ENCODE measurements at places on chromosomes 2 and 18.

- no peak for DNase-seq
These were observed 433 bp downstream of the SH3RF3 start for GRCh38 chr2:109129356-109129920.

DNA sequence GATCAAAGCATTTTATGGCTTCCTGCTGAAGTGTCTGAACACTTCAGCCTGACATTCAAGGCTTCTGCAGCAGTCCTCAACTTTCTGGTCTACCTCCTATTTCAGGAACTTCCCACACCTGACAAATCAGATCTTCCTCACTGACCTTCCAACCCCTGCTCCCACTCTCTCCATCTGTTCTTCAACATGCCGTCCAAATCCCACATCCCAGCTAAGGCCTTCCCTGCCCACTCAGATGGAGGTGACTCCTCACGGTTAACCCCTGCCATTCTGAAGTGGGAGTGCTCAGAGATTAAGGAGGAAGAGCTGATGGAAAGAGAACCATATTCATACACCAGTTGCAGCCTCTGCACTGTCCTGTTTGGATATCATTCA, 104.8 kb downstream of the POLR1A start:
- no peak for DNase-seq

DNA sequence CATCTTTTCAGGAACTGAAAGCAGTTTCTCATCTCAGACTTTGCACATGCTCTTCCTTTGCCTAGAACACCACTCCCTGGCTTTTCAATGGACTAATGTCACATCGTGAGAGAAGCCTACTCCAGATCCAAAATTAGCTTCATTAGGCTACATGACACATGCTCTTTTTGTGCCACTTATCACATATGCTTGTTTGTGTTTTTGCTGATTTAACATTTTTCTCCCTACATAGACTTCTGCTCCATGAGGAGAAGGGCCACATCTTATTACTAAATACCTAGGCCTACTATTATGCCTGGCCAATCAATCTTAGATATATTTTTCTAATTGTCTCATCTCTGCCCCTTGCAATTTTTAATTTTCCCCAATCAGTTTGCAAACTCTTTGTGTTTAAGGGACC, 186.4 kb upstream of the LHCGR start:
- DNase-seq: no peak

- DNase-seq: no peak
These were observed 23.4 kb downstream of the CDH2 start for GRCh38 chr18:28153485-28154065.

- no peak for DNase-seq
These were observed 27.5 kb downstream of the ARL4C start for GRCh38 chr2:234469251-234469845.

GRCh38 chr18:74281980-74282754, 9.6 kb downstream of the CYB5A start:
- DNase-seq: no peak

- DNase-seq: peak; percentile 69
These were observed 37.6 kb downstream of the C18orf63 start for GRCh38 chr18:74353169-74353775.

GRCh38 chr2:173511942-173512341, 157.3 kb downstream of the CDCA7 start:
- peak; percentile 23 for DNase-seq

DNA sequence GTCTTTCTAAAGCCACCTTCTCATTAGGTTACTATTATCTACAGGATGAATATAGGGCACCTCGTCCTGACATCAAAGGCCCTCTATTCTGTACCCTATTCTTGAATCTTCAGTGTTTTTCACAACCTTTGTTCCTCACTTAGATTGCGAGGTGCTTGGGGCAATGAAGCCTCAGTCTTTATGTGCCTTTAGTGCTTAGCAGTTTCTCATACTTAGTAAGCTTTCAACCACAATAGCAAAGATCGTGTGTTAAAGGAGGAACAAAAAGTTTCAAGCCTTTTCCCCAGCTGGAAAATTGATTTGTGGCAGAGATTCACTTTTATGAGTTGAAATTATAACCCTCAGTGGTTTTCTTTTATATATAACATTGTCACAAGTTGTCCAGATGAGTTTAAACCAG, 226.9 kb downstream of the MYO3B start:
- DNase-seq: no peak

GRCh38 chr2:173393186-173393585, 38.5 kb downstream of the CDCA7 start:
- no peak for DNase-seq

- peak; percentile 99 for DNase-seq
These were observed at the start of gene TXNL1 for GRCh38 chr18:56638232-56639103. TSS of gene TXNL1 (minus strand) at chr18:56638592. CDS start at chr18:56638440, 152 bp downstream.

GRCh38 chr18:43931439-43931838, 654.1 kb upstream of the SYT4 start:
- DNase-seq: no peak

DNA sequence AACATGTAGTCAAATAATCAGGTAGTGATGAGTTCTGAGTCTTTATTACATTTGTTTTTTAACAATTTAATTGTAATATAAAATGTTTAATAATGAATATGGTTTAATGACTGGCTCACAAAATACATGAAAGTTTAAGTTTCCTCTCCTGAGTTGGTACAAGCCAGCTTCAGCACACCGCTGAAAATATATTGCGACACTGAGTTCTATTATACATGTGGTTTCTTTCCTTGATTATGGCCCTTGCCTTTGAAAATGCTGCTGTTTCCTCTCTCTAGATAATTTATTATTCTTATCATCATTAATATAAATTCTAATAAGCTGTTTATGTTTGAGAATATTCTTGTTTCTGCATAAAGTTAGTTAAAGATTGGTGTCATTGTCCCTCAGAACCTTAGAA, 249.3 kb downstream of the PARD3B start:
- no peak for DNase-seq

DNA sequence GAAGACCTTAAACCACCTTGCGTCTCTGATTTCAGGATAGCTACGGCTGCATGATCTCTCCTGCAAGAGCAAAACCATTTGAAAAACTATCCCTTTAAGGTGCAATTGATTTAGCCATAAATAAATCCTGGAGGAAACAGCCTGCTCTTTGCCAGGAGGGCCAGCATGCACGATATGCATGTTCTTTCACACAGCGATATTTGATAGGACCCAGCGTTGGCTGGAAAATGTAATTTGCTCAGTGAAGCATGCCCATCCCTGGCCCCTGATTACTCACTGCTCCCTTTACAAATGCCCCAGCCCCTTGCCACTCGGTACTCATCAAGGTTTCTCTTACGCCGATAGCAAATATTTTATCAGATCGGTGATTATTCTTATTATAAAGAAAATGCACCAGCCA, 315.4 kb downstream of the CDH2 start:
- no peak for DNase-seq

DNA sequence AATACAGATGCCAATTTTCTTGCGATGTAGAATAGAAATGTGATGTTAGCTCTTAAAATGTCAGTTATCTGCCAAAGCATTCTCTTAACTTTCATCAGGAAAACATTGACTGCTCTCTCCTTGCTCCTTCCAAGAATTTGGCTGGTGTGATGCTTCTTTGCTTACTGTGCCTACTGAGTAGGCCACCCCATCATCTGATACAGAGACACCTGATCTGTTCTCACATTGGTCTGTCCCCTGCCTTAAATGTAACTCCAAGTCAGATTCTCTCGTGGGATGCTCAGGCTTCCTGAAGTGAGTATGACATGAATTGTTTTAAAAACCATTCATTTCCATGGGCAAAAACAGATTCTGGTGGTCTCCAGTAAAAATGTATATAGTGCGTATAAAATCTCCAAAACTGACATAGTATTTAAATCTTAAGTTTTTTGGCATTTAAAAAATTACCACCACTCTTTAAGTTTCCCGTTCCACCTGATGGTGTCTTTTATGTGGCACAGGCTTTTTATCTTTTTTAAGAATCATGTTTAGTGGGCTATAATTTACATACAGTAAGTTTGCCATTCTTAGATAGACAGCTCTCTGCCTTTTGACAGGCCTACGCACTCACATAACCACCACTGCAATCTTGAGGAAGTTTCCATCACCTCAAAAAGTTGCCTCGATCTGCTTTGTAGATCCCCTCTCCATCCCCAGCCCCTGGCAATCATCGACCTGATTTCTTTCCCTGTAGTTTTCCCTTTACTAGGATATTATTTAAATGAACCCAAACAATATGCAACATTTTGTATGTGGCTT, 36.6 kb downstream of the UBE2F start:
- DNase-seq: no peak

- peak; percentile 75 for DNase-seq
These were observed 25.1 kb downstream of the NEDD4L start for GRCh38 chr18:58069099-58069498.

GRCh38 chr2:8872821-8873432, 35.5 kb upstream of the KIDINS220 start:
- DNase-seq: peak; percentile 33

- DNase-seq: no peak
These were observed 92.8 kb upstream of the BARD1 start for GRCh38 chr2:214902286-214902685.

DNA sequence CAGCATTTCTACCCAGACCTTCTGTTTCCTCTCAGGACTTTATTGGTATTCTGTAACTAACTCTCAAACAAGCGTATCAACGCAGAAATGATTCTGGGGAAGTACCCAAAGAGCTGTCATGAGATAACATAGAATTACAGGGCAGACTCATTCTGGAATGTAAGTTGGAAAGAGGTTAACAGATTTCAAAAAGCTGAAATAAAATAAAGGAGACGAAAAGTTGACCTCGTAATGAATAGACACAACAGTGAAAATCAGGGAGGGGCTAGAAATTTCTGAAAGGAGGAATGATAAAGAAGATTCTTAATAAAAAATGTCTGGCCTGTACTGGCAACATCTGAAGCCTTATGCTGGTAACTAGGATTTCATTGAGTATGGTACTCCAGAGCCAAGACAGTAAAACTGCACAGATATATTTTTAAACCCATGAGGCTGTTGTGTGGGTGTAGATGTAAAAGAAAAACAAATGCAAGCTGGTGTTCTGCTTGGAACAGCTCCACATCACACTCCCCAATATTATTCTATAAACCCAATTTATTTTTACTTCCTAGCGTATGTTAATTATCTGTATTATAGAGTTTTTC, 23.9 kb downstream of the RBMS1 start:
- no peak for DNase-seq

GRCh38 chr2:149562324-149562723, 25.3 kb downstream of the MMADHC start:
- DNase-seq: peak; percentile 48

DNA sequence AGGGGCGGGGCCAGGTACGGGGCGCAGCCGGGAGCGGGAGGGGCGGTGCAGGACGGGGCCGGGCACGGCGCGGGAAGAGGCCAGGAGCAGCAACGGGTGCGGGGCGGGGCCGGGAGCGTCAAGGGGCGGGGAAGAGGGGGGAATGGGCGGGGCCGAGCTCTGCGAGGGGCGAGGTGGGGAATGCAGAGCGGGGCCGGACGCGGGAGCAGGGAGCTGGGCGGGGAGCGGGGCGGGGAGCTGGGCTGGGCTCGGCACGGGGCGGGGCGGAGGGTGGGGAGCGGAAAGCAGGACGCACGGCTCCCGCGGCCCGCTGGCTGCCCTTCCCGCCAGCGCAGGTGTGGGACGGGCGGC, at the start of gene IMPA2:
Gene IMPA2 (plus strand): TSS at position 316 of the 351 bp plus-strand sequence. CDS start 163 bp downstream, outside the sequence.
- DNase-seq: no peak

DNA sequence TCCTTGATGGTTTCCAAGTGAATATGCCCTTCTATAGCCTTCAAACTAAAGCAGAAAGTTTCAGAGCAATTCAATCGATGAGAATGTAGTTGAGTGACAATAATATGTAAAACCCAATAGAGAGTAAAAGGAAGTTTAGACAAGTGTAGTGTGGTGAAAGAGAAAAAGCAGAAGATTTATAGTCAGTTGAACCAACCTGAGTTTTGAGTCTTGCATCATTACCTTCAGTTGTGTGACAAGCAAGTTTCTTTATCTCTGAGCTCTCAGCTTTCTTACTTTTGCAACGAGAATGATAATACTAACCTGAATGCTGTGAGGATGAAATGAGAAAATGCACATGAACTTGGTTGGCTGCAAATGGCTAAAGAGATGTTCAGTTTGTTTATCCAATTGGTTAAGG, 40.6 kb upstream of the TMEM247 start:
- peak; percentile 47 for DNase-seq

GRCh38 chr18:28485210-28485801, 308.4 kb upstream of the CDH2 start:
- peak; percentile 33 for DNase-seq

- DNase-seq: no peak
These were observed 390.7 kb upstream of the NETO1 start for GRCh38 chr18:73258375-73259087.

- DNase-seq: no peak
These were observed 29.9 kb downstream of the HK2 start for GRCh38 chr2:74863802-74864248.

DNA sequence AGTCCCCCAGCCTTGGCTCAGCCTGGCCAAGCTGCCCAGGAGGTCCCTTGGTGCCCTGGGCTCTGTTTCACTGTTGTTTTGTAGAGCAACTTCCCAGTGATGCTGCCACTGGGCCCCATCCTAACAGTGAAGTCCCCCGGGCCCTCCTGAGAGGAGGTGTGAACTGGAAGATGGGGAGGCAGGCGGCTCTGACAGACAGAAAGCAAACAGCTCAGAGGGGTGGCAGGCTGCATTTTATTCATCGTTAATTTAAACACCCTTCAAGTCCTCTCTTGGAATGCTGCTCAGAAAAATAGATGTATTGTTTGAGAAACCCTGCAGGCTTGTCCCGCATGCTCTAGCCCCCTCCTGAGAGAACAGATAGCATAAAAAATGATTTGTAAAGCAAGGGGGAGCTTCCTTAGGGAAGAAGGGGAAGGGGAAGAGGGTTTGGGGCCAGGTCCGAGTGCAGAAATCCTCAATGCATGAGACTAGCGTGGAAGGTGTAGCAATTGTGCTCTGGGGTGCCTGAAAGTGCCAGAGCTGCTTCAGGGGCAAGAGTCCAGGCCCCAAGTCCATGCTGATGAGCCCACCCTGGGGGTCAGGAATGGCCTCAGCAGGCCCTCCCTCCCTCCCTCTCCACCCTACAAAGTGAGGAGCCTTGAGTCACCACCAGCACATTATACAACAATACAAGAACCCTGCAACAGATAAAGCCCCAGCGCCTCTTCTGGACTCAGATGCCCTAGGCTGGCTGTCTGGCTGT, 113.6 kb downstream of the MSH2 start:
- no peak for DNase-seq

DNA sequence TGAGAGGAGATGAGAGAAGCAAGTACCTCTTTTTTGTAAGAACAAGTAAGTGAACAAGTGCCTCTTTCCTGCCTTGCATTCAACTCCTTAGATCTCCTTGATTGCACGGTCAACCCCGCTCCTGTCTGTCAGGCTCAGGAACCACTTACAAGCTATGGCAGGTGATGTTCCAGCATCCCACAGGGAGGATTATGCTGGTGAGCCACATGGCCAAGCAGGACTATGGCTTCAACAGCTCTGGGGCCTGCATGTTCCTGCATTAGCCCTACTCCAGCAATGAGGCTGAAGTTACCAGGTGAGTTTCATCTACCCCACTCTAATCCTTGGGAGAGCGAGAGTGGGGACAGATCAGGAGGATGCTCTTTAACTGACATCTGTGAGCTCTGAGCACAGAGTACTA, 29.5 kb downstream of the TTC32 start:
- no peak for DNase-seq
